Umbilical cord (tissue), 2 donors: ENCODE measurements at places on chromosomes 13 and 19. TPM values are rescaled to one million over a fixed set of nuclear protein-coding genes. Genes with fewer than 3 reads are reported as not detected.

TBCB gene
- total RNA-seq, result 61.6 TPM

TMEM59L gene
- total RNA-seq, result 6.3 TPM

ICAM4 gene
- 4.1 TPM for total RNA-seq

ZNF763 gene
- 11.6 TPM for total RNA-seq

ZNF536 gene
- total RNA-seq, result 4.6 TPM

PRKCG gene
- not detected for total RNA-seq

IZUMO2 gene
- total RNA-seq, result not detected

DNA sequence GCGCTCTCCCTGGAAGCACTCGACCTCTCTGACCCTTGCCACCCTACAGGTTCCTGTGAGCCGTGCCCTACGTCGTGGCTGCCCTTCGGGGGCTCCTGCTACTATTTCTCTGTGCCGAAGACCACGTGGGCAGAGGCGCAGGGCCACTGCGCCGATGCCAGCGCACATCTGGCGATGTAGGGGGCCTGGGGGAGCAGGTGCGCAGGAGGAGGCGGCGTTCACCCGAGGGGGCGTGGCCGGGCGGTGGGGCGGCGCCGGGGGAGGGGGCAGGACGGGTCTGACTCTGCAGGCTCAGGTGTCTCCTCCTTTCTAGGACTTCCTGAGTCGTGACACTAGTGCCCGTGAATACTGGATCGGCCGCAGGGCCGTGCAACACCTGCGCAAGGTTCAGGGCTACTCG lies 26.4 kb downstream of the CLEC4M start:
- no peak for DNase-seq

DNA sequence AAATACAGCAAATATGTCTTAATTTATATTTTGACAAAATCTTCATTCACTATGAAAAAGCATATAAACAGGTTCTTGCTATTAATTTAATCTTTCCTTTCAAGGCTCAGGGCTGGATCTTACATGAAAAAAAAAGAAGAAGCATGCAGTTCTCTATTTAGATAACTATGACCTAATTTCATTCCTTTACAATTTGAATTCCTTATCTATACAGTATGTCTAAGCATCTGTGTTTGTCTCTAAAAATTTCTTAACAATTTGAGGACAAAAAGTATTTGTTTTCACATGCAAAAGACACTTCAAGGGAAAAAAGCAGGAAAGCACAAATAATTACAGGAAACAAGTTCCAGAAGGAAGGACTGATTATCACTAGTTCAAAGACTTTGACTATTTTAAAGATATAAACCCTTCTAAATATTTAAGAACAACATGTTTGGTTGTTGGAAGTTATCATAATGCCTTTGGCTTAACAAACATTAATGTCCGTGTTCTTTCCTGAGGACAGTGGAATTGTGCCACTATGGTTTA lies 157.5 kb downstream of the TBC1D4 start:
- DNase-seq, result peak; percentile 39

GRCh38 chr13:62092536-62092935 lies 676.9 kb upstream of the PCDH20 start:
- no peak for DNase-seq

DNA sequence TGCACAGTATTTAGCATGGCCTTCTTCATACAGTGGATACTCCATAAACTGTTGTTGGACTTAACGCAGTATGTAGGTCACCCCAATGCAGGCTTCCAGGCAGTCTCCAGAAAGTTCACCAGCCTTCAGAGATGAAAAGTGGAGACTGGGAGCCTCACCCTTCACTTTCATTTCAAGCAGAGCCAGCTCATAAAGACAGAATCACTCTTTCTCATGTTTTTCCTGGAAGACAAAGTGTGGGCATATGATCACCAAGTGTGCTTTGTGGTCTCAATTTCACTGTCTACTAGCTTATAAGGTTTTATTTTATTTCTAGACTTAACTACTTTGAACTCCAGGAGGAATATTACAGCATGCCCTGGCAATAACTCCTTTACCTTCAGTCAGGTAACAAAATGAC lies 26.3 kb upstream of the TNFSF11 start:
- DNase-seq, result no peak

GRCh38 chr13:93963266-93964145 lies 516.0 kb downstream of the DCT start:
- no peak for DNase-seq

DNA sequence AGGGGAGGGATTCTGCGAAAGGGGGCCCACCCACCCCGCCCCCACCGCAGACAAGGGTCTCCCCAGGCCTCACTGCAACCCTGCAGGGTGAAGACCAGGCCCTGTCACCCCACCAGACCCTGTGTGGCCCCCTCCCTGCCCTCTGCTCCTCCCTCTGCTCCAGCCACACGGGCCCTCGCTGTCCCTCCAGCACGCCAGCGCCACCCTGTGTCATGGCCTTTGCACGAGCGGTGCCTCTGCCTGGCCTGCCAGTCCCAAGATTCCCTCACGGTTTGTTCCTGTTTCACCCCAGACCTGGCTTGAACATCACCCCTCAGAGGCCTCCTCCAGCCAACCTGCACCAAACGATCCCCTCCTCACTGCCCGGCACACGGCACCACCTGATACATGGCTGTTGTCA lies 27.3 kb downstream of the PIP5K1C start:
- no peak for DNase-seq

DNA sequence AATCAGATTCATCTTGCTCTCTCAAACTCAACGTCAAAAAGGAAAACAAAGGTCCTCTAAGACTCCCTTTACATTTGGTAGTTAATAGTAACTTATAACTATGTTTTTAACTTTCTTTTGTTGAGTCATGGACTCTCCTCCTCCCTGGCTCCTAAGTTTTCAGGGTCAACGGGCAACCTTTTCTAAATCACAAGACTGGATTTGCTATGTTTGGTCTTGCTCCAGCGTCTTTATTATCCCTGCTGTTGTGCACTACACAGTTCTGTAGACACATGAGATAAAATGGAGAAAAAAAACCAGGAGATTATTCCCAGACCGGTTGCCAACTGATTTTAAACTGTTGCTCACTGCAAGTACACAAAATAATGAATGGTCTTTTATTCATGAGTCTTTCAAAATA lies 1.9 kb upstream of the ITM2B start:
- DNase-seq, result peak; percentile 66

DNA sequence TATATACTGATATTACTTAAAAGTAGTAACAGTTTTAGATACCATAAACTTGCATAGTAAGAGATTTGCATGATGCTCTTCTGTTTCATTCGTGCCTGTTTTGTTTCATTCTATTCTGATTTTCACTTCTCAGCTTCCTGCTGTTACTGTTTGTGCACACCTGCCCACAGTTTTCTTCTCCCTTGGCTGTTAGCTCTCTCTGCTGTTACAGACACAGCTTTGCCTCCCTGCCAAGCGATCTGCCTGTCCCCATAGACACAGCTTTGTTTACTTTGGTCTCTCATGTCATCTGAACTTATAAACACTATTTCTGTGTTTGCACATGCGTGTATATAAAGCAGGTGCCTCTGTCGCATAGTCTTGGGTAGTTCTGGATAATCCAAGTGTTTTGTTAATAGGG lies 21.4 kb upstream of the UPF3A start:
- DNase-seq, result no peak

- DNase-seq, result no peak
Observed at GRCh38 chr19:14048443-14049153, 13.3 kb downstream of the PALM3 start.

DNA sequence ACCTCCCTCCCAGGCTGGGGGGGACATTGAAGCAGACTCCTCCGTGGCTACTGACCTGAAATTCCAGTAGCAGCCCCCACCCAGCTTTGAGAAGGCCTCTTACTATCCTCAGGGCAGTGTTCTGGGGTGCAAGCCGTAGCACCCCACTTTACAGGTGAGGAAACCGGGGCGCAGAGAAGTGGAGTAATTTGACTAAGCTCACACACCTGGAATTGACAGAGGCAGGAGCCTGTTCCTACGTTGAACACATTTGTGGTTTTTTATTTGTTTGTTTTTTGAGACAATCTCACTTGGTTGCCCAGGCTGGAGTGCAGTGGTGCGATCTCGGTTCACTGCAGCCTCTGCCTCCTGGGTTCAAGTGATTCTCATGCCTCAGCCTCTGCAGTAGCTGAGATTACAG lies 14.6 kb upstream of the S1PR4 start:
- DNase-seq, result no peak

DNA sequence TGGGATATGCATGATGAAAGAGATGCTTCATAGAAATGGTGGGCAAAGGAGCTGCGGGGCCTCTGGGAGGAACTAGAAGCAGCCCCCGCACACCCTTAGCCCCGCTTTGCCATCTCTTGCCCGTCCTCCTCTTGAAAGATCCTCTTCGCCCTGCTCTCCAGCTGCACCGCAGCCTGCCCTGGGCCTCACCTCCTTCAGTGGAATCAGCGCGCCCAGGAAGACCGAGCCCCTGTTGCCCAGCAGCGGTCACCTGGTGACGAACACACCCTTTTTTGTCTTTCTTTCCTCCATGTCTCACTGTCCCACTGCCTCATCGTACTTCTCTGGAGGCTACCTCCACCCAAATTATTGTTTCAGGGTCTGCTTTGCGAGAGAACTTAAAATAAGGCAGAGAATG lies 807.6 kb downstream of the UQCRFS1 start:
- DNase-seq, result no peak
